ENCODE measurements at places on chromosomes 6 and 20.

DNA sequence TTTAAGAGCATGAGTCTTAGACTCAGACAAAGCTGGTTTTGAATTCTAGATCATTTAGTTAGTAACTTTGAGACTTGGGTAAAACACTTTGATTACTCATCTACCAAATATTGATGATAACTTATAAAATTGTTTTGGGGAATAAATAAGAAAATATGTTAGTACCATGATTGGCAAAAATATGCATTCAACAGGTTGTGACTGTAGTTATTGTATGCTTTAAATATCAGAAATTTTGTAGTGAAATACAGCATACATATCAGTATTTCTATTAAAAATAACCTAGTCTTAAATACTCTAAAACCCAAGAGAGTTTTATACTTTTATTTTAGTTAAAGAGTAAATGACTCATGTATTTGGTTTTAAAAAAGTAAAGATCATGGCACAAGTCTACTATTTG is 68.7 kb downstream of the ENPP1 start:
- no peak for DNase-seq

DNA sequence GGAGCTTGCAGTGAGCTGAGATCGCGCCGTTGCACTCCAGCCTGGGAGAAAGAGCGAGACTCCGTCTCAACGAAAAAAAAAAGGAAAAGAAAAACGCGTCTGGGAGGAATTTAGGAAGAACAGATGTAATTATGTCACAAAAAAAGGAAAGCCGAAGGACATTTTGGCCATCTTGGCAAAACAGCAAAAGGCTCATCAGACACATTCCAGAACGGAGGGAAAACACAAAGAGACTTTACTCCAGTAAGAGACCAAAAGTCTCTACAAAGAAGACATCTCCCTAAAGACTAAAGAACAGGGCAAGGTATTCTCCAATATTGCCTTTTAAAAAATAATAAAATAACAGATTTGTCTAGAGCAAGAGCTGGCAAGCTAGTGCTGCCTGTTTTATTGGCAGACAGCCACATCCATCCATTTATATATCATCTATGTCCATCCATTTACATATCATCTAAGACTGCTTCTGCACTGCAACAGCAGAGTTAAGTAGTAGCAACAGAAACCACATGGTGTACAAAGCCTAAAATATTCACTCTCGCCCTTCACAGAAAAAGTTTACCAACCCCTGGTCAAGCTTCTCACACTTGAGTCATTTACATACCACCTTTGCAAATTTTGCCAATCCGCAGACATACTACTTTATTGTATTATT is 133.9 kb downstream of the ZMYND8 start:
- no peak for DNase-seq

DNA sequence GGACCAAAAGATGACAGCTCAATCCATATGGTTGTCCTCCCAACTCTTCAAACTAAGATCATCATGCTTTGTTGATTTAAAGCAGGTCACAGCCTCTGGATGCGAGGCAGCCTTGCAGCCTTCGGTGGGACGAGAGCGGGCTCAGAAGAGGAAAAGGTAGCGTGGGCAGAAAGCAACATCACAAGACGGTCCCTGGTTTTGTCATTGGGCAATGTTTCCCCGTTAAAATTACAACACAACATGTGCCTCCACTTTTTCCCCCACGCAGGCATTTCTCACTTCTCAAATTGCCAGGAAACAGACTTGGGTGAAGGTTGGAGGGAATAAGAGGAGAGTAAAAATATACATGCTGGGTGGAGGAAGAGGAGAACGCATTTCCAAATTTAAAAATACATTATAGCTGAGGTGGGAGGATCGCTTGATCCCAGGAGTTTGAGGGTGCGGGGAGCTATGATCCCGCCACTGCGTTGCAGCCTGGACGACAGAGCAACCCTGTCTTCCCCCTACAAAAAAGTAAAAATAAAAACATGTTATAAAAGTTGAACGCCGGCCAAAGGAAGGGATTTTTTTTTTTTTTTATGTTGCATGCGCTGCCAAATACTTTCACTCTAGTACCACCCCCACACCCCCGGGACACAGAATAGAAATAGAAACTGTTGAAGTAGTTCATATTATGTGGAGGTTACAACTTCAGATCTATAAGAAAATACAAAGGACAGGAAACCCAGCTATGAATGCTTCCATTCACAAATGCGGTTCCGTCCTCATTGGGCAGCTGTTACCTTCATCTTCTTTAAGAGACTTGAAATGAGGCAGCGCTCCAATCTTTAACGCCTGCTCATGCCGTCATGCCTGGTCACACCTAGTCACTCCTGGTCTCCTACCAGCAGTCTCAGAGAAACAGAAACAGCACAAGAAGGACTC is 13.9 kb upstream of the NAA20 start:
- no peak for DNase-seq

GRCh38 chr6:168169624-168170023 is 90.6 kb upstream of the FRMD1 start:
- DNase-seq = no peak

DNA sequence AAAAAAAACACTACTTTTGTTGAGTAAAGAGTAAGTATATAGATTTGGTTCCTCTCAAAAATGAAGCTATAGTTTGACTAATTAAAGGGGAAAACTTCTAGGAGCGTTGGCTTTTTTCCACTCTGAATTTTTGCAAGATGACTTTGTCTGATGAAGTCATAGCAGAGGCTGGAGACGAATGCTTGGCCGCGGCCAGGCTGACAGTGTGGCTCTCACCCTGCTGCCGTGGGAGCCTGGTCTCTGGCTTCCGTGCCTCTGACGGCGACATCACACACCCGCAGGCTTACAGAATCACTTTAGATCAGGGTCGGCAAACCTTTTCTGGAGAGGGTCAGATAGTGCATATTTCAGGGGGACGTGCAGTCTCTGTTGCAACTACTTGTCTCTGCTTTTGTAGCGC is 145.0 kb downstream of the PHACTR3 start:
- no peak for DNase-seq

GRCh38 chr6:144344646-144345045 is 59.5 kb downstream of the UTRN start:
- DNase-seq = no peak
